ENCODE measurements at places on chromosomes 12 and 14.

DNA sequence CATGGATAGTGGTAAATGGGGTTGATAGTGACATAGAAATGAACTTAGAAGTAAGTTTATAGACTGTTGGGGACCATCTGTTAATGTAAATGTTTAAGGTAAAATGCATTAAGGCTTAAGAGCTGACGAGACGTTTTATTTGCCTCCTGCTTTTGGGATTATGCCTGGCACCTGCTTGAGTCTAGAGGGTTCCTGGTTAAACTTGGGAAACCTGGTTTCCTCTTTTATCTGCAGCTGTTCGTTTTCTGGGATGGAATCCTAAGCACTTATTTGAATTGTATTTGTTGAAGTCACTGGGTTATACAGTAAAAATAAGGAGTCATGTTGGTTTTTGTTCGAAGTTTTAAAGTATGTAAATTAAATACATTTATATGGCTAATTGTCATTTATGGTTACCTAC, 914.7 kb downstream of the NRXN3 start:
- no peak for DNase-seq

DNA sequence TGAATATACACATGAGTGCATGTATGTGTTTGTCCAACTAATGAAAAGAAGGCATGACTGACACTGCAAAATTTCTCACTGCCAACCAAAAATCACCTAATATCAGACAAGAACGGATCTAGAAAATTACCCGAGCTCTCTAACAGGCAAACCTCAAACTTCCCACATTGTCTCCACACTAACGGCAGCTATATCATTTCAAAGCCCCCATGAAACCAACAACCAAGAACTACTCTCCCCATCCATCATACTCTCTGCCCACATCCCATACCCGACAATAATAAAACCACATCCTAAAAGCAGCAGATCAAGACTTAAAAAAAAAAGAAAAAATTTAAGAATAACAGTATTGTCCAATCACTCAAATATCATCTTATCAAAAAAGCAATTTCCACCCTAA, 227.1 kb downstream of the CEP128 start:
- DNase-seq = no peak

DNA sequence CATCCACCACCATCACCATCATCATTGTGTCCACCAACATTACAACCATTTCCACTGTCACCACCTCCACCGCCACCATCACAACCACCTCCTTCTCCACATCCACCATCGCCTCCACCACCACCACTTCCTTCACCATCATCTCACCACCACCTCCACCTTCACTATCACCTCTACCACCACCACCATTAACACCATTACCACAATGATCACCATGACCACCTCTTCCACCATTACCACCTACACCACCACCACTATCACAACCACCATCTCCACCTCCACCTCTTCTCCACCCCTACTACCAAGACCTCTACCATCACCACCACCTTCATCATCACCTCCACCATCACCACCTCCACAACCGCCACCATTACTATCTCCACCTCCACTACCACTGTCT, 16.4 kb downstream of the ISCU start:
- DNase-seq = no peak

GRCh38 chr12:7984900-7985299, 47.6 kb upstream of the FOXJ2 start:
- DNase-seq = no peak

GRCh38 chr12:63777340-63777739, 2.4 kb upstream of the RXYLT1 start:
- no peak for DNase-seq

DNA sequence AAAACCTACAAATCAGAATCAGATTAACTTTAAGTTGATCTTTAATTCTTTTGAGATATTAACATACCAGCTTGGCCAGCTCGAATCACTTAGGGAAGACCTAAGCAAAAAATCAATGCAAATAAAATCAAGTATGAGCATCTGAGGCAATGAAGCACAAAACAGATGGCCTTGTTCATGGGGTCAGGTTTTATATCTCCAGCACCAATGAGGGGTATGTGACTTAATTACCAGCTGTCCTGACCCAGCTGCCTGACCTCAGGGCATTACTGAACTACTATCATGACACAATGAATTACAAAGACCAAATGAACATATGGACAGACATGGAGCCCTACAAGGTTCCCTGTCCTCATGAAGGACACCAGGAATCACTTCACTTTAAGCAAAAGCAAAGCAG, 70.5 kb downstream of the FGD6 start:
- DNase-seq = no peak

DNA sequence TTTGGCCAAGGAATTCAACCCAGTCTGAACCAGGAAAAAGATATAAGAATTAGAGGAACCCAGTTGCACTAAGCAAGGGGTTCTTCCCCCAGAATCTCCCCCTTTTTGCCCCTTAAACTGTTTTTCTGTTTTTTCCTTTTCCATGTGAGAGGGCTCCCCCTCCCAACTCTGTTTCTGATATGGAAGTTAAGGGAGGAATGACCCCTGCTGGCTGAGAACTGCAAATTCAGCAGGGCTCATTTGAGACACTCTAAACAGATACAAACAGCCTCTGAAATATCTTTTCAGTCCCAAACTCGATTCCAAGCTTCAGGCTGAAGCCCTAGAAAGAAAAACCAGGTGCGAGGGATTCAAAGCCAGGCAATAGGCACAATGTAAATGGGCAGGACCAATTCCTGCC, 132.7 kb downstream of the SLC41A2 start:
- no peak for DNase-seq

- no peak for DNase-seq
Observed at GRCh38 chr12:16606201-16606849, 363 bp upstream of the LMO3 start.

DNA sequence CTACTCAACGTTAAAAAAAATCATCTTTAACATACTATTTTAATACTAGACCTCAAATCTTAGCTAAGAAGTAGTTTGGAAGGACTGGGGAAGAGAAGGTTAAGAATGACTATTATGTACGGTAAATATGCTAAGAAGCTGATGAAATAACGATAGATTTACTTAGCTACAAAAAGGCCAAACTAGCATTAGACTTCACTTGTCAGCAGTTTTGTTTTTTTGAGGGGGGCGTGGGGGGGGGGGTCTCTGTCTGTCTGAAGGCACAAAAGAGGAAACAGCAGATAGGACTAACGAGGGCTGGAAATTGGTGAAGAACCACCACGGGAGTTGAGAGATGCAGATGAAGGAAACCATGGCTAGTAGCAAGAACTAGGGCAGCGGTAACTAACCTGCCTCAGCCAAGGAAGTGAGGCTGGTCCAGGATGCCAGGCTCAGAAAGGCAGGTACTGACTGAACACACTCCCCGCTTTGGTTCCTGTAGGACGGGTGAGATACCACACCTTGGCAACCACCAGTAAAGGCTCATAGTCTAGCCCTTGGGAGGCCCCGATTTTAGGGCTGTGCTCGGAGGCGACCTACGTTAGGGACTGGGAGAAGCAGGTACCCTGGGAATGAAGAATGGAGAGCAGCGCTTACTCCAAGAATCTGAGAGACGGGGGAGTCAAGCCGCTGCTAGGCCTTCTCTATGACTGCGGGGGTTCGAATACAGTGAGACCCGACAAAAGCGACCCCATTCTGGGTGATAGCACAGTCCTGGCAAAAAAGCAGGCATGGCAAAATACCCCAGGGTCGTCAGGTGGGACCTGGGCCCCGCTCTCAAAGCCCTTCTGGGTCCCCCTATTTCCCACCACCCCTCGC, 675 bp downstream of the NEDD8 start:
- DNase-seq = no peak

GRCh38 chr12:64618953-64619590, 8.8 kb downstream of the RASSF3 start:
- DNase-seq = no peak

DNA sequence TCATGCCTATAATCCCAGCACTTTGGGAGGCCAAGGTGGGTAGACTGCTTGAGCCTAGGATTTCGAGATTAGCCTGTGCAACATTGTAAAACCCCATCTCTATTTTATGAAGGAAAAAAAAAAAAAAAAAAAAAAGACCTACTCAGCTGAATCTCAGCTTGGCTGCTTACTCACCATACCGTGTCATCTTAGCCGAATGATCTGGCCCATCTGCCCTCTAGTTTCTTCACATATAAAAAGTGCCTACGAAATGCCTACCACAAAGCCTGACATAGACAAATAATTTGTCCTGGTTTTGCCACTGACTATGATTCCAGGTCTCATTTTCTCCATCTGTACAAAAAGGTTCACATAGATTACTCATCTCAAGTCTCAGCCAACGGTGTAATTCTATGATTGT, 10.1 kb downstream of the DIABLO start:
- DNase-seq = no peak

GRCh38 chr14:72558721-72559120, 335.2 kb downstream of the DPF3 start:
- no peak for DNase-seq

DNA sequence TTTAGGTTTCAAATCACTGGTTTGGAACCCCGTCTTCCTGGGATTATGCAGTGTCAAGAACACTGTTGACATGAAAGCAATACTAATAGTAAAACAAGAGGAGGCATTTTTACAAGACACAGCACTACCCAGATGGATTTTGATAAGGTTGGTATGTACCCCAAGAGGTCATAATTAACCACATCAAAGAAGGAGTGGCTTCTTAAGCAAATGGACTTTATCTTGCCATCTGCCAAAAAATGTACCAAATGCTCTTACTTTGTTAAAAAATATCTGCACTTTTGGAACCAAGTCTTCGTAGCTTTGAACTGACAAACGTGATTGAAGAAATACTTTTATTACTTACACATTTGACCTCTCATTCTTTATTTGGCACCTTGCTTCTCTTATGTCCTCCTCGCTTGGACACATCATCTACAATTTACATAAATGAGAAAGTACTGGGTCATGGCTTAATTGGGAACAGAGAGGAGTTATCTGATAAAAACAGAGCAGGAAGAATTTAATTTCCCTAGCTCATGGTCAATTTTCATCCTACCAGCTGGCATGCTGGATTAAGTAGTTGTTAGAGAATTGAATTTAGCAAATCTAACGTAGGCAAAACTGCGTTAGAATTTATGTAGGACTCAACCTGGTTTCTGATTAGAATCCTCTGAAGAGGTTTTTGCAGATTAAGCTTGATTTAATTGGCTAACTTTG, 54.5 kb upstream of the PRICKLE1 start:
- DNase-seq = no peak

GRCh38 chr12:109539508-109539907, 33.8 kb downstream of the MMAB start:
- no peak for DNase-seq

DNA sequence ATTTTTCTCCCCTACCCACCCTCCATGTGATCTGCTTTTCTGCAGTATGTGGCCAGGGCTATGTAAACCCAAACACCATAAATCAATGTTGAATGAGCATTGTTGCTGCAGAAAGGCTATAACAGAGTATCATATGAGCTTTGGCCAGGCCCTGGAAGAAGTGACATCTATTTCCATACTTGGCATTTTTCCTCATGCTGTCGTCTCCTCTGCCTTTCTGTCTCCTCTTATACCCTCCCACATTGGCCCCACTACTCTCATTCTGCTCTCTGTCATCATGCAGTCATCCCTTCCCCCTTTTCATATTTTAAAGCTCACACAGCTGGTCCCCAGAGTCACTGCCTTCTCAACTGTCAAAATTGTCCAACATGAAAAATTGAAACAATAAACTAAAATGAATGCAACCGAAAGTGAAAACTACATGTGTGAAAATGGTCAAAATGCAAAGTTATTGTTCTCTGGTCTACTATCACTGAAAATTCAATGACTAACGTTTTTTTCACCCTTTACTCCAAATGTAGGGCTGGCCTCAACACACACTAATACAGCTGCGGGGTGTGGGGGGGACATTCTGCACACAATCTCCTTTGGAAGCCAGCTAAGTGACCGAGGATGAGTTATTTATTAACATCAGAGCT, 290.7 kb upstream of the TMPO start:
- no peak for DNase-seq

DNA sequence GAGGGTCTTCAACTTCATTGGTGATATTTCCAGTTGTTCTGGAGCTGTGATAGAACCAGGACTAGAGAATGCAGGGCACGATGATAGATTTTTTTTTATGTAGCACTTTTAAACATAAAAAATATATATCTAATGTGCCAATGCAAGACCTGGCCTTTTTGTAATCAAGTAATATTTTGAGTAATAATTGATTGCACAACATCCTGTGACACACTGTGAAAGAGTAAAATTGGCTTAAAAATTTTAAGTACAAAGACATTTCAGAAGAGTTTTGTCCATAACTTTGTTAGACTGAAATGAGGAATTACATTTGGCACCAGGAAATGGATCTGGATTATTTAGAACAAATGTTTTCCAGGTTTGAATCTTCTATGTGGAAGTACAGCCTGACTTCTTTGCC, 22.1 kb downstream of the PRKCH start:
- no peak for DNase-seq

DNA sequence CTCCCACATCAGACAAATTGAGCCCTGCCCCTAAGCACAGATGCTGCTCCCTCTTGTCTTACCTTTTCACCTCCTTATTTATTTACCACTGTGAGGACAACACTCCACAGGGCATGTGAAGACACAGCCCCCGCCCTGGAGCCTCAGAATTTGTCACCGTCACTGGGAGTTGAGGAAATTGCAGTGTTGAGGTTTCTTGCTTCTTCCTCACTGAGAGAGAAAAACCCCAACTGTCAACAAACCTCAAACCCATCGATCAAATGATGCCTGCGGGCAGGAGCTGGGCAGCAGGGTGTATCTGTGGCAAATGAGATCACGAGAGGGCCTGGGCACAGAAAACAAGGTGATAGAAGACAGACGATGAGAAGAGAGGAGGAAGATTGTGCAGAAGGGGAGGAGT, 30.5 kb upstream of the PLEKHG3 start:
- no peak for DNase-seq

DNA sequence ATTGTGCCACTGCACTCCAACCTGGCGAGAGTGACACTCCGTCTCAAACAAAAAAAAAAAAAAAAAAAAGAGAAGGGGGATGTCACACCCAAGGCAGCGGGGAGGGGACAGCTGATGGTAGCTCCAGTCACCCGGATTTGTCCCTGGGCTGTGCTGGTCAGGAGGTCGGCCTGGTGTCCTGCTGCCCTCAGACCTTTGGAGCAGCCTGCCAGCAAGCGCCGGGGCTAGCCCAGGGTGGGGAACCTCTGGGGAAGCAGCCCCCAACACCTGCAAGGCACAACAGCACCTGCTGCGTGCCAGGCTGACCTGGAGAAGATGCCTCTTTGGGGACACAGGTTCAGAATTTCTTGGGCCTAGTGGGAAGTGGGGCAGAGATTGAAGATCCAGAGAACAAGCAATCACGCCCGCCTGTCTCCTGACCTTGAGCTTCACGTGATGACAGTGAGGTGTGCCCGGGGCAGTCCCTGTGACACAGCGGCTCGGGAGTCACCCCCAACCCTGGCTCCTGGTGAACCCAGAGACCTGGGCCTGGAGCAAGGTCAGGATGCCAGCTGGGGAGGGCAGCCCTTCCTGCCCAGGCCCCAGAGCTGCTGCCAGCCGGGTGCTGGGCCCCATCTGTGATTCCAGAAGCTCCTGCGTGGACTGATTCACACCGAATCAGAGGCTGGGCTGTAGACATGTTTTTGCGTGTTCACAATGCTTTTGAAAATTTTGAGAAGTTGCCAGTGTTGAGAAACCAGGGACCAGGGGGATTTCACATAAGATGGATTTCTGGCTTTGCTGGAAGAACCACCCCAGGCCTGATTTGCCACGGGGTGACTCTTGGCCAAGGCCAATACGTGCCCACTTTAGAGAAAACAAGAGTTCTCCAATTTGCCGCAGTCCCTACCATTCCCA, 66.4 kb downstream of the RFLNA start:
- no peak for DNase-seq

Data from stimulated activated CD8-positive, alpha-beta memory T cell treated with anti-CD3 and anti-CD28 coated beads, Interleukin-2, amount 100 ng/mL, for 48 hours (primary cell).